Activated naive CD4-positive, alpha-beta T cell treated with anti-CD3 and anti-CD28 coated beads, Interleukin-2, amount 10 ng/mL, durations not matched to agents 7 days and 5 days (primary cell): ENCODE measurements at places on chromosomes 3 and 15.

DNA sequence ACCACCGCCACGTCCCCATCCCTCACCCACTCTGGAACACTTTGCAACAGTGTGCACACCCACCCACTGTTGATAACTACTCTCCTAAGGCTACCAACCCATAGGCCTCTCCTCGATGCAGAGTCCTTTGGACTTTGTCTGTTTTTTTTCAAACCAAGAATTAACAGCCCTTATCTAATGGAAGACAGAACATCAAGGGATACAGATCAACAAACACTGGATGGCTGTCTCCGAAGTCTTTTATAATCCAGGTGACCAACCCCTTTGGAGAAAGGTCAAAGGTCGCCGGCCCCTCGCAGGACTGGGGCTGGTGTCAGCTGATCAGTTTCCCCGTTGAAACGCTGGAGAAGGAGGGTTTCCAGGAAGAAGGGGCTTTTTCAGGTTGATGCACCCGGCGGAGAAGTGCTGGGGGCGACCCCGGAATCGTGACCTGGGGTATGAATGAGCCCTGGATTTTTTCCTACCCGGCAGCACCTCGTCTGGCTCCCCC lies 532 bp downstream of the B4GALT4 start:
- H3K4me1 ChIP-seq: peaks cover 53% of the 10 kb centered on the region
- DNase-seq: peak; percentile 38
- peak overlapping the region; percentile 78 for H3K4me3 ChIP-seq
- H3K27ac ChIP-seq: peak overlapping the region; percentile 88
- peaks cover 24% of the 10 kb centered on the region for H3K36me3 ChIP-seq

GRCh38 chr15:92011611-92012367 lies 158.3 kb downstream of the SLCO3A1 start:
- peaks cover 3% of the 10 kb centered on the region for H3K36me3 ChIP-seq
- H3K4me3 ChIP-seq: no peak overlapping the region
- H3K4me1 ChIP-seq: peaks cover 39% of the 10 kb centered on the region
- peak overlapping the region; percentile 3 for H3K27ac ChIP-seq

- no peak for DNase-seq
- no peak overlapping the region for H3K27ac ChIP-seq
- H3K4me1 ChIP-seq: no peaks in the 10 kb centered on the region
- H3K36me3 ChIP-seq: no peaks in the 10 kb centered on the region
These were observed 889.7 kb downstream of the IGSF11 start for GRCh38 chr3:118144919-118145318.

- H3K4me3 ChIP-seq: no peak overlapping the region
These were observed 487.5 kb upstream of the KCNMB2 start for GRCh38 chr3:178048768-178049167.

DNA sequence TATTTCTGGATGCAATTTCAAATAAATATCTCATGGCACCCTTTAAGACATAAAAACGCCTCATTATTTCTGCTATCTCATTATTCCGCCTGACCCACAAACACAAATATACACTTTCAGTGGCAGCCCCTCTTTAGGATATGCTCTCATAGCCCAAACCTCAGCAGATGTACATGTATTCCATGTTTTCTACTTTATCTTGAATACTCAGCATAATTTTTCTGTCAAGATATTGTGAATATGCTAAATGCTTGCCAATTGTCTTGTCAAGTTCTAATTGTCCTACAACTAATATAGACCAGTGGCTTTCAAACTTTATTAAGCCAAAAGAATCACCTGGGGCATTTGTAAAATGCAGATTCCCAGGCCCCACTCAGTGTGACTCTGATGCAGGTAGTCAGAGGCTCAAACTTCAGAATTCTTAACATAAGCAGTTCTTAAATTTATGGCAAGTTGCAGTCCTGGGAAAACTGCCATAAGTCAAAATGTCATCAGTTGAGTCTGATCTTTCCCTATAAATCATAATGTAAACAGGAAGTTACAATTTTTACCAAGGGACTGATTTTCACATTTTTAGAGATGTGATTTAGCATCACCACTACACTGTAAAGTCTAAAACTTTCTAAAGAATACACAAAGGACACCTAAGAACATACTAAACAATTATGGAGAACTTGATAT lies 135.1 kb downstream of the TBL1XR1 start:
- no peak overlapping the region for H3K4me3 ChIP-seq
- H3K27me3 ChIP-seq: no peaks in the 10 kb centered on the region
- H3K27ac ChIP-seq: no peak overlapping the region
- H3K4me1 ChIP-seq: peaks cover 17% of the 10 kb centered on the region
- H3K36me3 ChIP-seq: peaks cover 35% of the 10 kb centered on the region
- DNase-seq: no peak

DNA sequence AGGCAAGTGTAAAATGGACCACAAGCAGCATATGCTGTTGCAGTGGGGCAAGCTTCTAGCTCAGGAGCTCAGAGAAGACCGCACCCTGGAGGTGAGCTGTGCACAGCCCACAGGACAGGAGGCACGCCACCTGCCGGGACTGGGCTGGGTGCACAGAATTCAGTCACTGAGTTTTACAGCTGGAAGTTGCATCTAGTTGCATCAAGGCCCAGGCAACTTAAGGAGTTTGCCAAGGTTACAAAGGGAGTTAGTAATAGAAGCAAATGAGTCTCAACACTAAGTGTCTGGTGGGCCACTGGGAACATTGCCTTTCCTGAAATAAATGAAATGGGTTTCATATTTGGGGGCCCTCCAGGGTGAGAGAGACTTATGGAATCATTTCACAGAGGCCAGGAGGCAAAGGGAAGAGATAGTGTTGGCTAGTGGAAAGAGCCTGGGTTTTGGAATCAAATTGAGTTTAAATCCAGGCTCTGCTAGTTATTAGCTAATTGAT lies 36.0 kb upstream of the TIMP4 start:
- H3K36me3 ChIP-seq: no peaks in the 10 kb centered on the region
- H3K27ac ChIP-seq: no peak overlapping the region
- peaks cover 10% of the 10 kb centered on the region for H3K4me1 ChIP-seq

DNA sequence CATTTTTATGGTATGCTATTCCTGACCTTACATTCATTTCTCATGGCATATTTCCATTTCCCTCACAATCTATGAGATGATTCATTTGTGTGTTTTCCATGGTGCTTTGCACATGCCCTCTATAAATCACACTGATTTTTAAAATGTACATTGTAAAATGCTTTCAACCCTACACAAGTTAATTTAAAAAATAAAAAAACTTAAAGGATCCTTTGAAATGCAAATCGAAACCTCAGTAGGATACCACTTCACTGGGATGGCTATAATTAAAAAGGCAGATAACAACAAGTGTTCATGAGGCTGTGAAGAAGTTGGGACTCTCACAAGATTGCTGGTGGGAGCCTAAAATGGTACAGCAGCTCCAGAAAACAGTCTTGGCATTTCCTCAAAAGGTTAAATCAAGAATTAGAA lies 83.5 kb downstream of the FMN1 start:
- H3K4me3 ChIP-seq: no peak overlapping the region
- H3K27ac ChIP-seq: no peak overlapping the region
- no peaks in the 10 kb centered on the region for H3K36me3 ChIP-seq
- H3K4me1 ChIP-seq: no peaks in the 10 kb centered on the region
- H3K27me3 ChIP-seq: peaks cover 11% of the 10 kb centered on the region

DNA sequence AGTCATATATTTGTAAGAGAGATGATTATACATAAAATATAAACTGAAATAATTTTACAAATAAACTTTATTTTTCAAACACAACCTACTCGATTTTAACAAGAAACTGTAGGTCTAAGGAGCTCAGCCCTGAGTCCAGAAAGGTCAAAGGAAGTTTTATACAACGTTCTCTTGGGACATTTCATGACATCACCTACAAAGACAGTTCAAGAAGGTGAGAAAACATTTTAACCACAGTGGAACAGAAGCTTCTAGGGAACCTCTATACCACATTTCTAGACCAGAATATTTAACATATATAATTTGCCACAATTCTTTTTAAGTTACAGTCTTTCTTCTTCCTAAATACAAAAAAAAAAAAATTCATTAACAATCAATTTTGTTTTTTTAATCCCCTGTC lies 40.1 kb downstream of the CBLB start:
- H3K4me1 ChIP-seq: peaks cover 65% of the 10 kb centered on the region
- no peaks in the 10 kb centered on the region for H3K27me3 ChIP-seq
- DNase-seq: no peak
- no peak overlapping the region for H3K4me3 ChIP-seq

GRCh38 chr3:97510795-97511194 lies 253.8 kb upstream of the ARL6 start:
- H3K27ac ChIP-seq: no peak overlapping the region
- no peak for DNase-seq
- H3K4me3 ChIP-seq: no peak overlapping the region
- H3K4me1 ChIP-seq: no peaks in the 10 kb centered on the region
- no peaks in the 10 kb centered on the region for H3K36me3 ChIP-seq

DNA sequence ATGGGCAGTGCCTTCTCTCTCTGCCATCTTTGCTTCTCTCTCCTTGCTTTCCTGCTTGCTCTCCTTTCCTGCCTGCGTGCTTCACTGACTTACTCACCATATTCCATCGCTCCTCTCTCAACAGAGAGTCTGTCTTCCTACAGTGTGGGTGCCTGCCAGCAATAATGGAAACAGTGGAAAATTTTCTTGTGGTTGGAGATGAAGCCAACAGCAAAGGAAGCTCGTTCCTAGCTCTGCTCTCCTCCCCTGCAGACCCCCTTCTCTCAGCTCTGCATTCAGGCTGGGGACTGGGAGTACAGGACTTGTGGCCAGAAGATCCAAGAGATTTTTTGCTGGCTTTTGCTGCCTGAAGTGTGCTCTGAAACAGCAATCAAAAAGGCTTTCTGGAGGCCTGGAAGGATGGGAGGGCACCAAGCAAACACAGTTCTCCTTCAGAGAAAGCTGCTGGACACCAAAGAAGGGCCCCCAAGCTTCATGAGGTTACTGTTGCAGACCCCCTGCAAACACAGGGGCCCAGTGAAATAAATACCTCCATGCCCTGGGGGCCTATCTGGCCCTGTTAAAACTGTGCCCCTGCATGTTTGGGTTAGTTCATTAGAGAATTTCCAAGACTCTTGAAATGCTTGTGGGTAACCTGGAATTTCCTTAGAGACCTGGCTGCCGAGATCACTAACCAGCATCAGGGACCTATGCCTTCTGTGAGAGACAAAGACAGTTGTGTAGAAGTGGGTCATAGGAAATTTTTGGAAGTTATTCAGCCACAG lies 149.9 kb upstream of the RASGRP1 start:
- no peaks in the 10 kb centered on the region for H3K36me3 ChIP-seq
- H3K27ac ChIP-seq: no peak overlapping the region
- no peak for DNase-seq
- H3K4me1 ChIP-seq: no peaks in the 10 kb centered on the region
- peaks cover 7% of the 10 kb centered on the region for H3K27me3 ChIP-seq

DNA sequence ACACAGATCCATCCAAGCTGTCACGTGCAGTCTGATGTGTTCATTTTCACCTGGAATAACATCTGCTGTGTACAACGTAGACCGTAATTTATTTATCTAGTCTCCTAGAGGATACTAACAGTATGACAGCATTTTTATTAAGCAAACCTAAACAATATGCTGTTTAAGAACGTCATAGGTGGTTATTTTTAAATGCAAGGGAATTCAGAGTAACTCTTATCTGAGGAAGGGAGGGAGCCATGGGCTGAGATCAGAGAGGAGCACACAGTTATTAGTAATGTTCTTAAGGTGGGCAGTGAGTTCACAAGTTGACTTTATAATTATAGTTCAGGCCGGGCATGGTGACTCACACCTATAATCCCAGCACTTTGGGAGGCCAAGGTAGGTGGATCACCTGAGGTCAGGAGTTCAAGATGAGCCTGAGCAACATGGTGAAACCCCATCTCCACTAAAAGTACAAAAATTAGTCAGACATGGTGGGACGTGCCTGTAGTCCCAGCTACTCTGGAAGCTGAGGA lies 193.6 kb downstream of the UACA start:
- no peaks in the 10 kb centered on the region for H3K36me3 ChIP-seq
- H3K4me1 ChIP-seq: no peaks in the 10 kb centered on the region
- peaks cover 30% of the 10 kb centered on the region for H3K27me3 ChIP-seq
- no peak for DNase-seq

- no peak overlapping the region for H3K4me3 ChIP-seq
- H3K27ac ChIP-seq: no peak overlapping the region
- H3K27me3 ChIP-seq: peaks cover 20% of the 10 kb centered on the region
- no peaks in the 10 kb centered on the region for H3K4me1 ChIP-seq
- H3K36me3 ChIP-seq: no peaks in the 10 kb centered on the region
These were observed 13.9 kb upstream of the FRMD5 start for GRCh38 chr15:44208956-44209355.

- peaks cover 65% of the 10 kb centered on the region for H3K36me3 ChIP-seq
- H3K27ac ChIP-seq: no peak overlapping the region
- H3K27me3 ChIP-seq: no peaks in the 10 kb centered on the region
- peaks cover 5% of the 10 kb centered on the region for H3K4me1 ChIP-seq
- DNase-seq: no peak
These were observed 8.1 kb upstream of the VPS39 start for GRCh38 chr15:42215913-42216829.

DNA sequence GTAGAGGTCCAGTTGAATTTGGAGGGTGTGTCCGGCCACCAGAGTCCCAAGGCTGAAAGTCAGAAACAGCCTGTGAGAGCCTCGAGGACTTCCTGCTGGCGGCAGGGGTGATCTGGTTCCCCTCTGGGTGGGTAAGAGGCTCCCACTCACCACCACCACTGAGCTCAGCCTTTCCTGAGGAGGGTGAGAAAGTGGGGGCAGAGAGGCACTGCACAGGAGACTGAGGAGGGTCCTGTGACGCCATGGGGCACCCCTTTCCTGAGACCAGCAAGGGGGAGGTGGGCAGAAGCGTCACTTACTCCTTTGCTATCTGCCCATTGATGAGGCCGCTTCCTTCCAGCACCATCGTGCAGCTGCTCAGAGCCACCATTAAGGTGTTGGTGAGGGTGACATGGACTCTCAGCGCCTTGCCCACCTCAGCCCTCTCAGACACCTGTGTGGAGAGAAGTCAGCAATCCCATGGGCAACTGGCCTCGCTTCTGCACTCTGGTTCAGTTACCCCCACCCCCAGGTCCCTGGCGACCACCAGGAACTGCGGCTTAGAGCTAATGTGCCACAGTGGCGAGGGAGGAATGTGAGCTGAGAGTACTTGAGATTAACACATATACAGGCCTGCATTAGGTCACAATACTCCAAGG lies 10.0 kb upstream of the TGM5 start:
- no peak overlapping the region for H3K27ac ChIP-seq
- H3K4me3 ChIP-seq: no peak overlapping the region
- H3K36me3 ChIP-seq: no peaks in the 10 kb centered on the region
- H3K4me1 ChIP-seq: no peaks in the 10 kb centered on the region
- DNase-seq: no peak
- H3K27me3 ChIP-seq: peaks cover 20% of the 10 kb centered on the region

DNA sequence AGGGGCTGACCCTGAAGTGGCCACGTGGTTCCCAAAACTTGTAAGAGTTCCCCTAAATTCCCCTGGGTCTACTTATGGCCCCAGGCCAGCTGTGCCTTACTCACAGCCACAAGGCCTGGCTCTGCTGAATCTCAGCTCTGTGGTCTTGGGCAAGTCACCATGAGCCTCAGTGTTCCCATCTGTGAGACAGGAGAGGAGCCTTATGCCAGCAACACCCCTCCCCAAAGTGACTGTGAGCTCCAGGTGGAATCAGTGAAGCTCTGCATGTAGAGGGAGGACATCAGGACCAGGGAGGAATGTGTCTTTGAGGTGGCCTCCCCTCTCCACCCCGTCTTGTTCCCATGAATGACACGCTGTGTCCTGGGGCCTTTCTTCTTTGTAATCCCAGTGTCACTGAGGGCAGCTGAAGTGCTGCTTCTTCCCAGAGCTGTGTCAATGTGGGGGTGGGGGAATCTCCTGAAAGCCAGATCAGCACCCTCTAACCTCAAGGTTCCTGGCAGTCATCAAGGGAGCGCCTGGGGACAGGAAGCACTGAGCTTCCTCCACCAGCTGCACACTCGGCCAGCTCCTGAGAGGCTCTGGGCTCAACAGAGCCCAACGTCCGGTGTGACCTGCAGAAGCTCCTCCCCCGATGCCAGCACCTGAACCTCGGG lies 258.9 kb downstream of the UACA start:
- no peak overlapping the region for H3K27ac ChIP-seq
- H3K36me3 ChIP-seq: peaks cover 14% of the 10 kb centered on the region
- no peak overlapping the region for H3K4me3 ChIP-seq
- H3K27me3 ChIP-seq: peaks cover 68% of the 10 kb centered on the region
